ENCODE measurements at places on chromosomes 4 and X. TPM values are rescaled to one million over a fixed set of nuclear protein-coding genes. Genes with fewer than 3 reads are reported as not detected.
A peak's percentile ranks its signal among the peaks of the same experiment; 100 is the strongest.

DNA sequence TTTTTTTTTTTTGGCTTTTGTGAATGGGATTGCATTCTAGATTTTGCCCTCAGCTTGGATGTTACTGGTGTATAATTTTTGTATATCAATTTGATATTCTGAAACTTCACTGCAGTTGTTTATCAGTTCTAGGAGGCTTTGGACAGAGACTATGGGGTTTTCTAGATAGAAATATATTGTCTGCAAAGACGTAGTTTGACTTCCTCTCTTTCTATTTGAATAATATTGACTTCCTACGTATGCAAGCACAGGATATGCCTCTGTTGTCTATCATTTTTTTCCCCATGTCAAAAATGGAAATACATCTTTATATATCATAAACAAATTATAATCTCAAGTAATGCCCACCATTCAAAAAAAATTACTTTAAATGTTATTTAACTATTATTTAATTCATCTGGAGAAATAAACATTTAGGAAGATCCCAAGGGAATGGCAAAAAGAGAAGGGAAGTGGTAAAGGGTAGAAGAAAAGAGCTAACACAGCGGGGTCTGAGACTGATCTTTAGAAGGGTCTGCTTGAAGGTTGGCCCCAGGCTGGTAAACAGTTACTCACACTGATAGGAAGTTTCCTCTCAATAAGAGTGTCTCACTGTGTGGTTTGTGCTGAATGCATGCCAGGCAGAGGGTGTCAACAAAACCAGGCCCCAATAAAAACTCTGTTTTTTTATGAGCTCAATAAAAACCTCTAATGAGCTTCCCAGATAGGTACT, 35.7 kb downstream of the ZNF518B start:
- DNase-seq, result no peak

The PPARGC1A gene
- 10.5 TPM for polyA plus RNA-seq

DNA sequence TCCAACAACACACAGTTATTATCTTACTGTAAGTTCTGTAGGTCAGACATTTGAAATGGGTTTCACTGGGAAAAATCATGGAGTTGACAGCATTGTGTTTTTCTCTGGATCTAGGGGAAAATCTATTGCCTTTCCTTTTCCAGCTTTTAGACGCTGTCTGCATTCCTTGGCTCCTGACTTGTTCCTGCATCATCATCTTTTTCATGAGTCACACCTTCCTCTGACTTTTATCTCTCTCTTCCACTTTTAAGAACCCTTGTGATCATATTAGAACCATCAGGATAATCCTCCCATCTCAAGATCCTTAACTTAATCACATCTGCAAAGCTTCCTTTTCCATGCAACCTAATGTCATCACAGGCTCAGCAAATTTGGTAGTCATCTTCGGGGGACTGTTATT, 1454.8 kb downstream of the RPA4 start:
- DNase-seq, result no peak

The ZCCHC18 gene
- 1.5 TPM for polyA plus RNA-seq

- DNase-seq, result no peak
Measured at GRCh38 chr4:12084690-12085089, 656.0 kb upstream of the HS3ST1 start.

DNA sequence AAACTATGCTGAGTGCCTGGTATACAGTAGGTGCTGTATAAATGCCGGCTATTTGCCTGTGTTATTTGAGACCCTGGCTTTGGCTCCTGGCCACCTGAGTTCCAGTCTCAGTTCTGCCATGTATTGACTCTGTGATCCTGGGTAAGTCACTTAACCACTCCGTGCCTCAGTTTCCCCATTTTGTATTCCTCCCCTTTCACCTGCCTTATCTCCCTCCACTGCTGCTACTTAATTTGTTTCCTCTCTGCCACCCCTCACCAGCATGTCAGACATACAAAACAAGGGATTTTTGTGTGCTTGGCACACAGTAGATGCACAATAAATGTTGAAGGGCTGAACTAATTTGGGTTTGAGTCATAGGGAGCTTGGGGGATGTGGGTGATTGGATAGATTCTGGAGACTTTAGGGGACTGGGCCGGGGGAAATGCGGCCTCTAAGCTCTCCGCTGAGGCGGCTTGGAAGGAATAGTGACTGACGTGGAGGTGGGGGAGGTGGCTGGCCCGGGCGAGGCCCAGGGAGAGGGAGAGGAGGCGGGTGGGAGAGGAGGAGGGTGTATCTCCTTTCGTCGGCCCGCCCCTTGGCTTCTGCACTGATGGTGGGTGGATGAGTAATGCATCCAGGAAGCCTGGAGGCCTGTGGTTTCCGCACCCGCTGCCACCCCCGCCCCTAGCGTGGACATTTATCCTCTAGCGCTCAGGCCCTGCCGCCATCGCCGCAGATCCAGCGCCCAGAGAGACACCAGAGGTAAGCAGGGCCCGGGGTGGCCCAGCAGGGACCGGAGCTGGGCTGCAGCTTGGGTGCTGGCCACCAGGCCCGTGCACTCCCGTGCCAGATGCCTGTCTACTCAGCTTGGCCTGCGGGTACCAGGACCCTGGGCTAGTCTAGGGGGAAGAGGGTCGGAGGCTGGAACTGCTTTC, at the start of gene TIMP1:
TIMP1 (plus strand) TSS at position 706 of the 917 bp plus-strand sequence. CDS start 980 bp downstream, outside the sequence.
- peak; percentile 87 for DNase-seq

- DNase-seq, result no peak
Measured at GRCh38 chr4:157983300-157983699, 189.5 kb downstream of the GASK1B start.

DNA sequence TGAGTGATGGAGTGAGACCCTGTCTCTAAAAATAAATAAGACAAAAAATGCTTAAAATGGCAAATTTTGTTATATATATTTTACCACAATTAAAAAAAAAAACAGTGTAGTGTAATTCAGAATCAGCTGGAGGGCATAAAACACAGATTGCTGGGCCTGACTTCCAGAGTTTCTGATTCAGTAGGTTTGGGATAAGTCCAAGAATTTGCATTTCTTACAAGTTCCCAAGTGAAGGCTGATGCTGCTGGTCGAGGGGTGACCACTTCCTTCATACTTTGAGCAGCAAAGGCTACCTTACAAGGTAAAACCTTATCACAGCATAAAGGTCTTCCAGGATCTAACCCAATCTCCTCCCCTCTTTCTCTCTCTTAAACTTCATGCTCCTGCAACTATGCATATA, 40.7 kb downstream of the KLHL8 start:
- no peak for DNase-seq

- DNase-seq, result no peak
Measured at GRCh38 chrX:9227276-9227675, 193.3 kb upstream of the FAM9B start.

The TMSB15B gene
- polyA plus RNA-seq, result 7.8 TPM

- no peak for DNase-seq
Measured at GRCh38 chr4:56630876-56631666, 50.0 kb downstream of the HOPX start.

The ADAMTS3 gene
- polyA plus RNA-seq, result 1.6 TPM

GRCh38 chr4:127782275-127783025, at the start of gene HSPA4L:
Gene HSPA4L (plus strand): TSS chr4:127782322. CDS start chr4:127782551, 229 bp downstream.
- DNase-seq, result peak; percentile 93

DNA sequence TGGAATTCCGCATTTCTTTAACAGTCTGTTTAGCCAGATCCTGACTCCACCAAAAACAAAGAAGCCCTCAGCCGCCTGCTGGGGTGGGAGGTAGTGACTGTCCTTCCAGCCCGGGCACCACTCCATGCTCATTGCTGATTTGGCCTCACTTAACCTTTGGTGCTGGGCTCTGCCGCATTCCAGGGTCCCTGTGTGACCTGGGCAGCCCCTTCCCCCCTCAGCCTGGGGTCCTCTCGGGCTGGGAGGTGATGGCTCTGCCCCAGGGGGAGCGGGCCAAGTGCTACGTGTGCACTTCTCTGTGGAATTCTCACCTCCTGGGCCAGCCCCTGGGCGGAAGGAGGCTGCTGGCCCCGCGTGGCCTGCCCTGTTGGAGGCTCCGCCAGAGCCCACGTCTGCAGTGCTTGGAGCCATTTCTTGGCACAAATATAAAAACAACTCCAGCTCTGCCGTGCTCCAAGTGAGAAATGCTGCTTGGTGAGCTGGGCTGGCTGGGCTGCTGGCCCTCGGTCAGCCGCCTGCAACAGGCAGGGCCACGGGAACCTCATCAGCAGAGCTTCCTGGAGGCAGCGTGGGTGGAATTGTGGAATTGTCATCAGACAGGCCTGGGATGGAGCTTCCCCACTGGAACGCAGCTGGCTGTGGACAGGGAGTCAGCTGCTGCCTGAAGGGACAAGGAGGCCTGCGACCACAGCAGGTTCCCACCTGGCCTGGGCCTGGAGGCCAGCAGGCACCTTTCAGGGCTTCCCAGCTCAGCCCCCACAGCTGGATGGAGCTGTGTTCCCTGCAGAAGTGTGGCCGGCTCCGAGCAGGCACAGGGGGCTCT, 66.0 kb downstream of the TRMT44 start:
- peak; percentile 70 for DNase-seq

The ETDA gene
- polyA plus RNA-seq, result not detected
